ENCODE measurements at places on chromosomes 12 and 14.
A peak's percentile ranks its signal among the peaks of the same experiment; 100 is the strongest.

- no peak for DNase-seq
Observed at GRCh38 chr12:92987846-92988621, 58.9 kb upstream of the EEA1 start.

DNA sequence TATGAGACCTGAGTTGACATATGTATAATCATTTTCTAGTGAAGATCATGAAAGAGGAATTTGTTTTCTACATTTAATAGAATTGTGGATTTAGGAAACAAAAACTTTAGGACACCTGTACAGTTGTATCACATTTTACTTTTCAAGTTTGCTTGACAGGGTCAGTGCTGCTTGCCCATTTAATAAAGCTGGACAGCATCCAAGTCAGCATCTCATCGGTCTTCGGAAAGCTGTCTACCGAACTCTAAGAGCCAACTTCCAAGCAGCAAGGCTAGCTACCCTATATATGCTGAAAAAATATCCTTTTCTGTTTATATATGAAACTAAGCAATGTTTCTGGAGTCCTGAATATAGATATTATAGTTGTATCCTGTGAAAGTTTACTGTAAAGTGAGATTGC is 52.3 kb downstream of the VEZT start:
- DNase-seq, result no peak

DNA sequence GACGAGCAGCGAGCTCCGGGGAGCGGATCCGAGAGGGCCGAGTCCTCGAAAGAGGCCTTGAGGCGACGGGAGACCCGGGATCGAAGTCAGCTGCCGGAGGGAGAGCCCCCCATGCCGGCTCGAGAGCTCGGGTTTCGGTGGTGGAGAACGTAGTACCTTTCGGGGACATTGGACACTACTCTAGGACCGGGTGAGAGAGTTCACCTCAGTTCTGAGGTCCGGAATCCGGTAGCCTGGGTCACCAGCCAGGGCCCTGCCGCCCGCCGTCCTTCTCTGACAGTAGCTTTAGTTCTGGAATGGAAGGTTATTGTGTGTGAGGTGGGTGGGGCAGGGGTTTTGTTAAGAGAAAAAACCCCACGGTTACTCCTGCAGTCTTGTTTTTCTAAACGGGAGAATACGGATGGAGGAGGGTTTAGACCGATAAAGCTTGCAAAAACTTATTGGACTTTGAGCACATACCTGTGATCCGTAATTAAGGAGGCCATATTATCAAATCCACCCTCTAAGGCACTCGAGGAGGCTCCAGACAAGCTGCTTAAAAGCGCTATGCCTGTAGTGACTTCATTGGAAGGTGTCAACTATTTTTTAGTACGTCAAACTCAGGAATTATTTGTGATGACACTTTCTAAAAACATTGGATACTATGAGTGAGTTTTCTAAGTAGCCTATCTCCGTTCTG is 765 bp downstream of the SCYL2 start:
- DNase-seq, result peak; percentile 3

GRCh38 chr12:51579321-51579850 is 11.6 kb upstream of the SCN8A start:
- no peak for DNase-seq

GRCh38 chr14:88233915-88234314 is 89.2 kb downstream of the KCNK10 start:
- no peak for DNase-seq

GRCh38 chr12:32502693-32503502 is 103.5 kb downstream of the FGD4 start:
- no peak for DNase-seq

GRCh38 chr12:93215290-93215678 is 162.4 kb upstream of the NUDT4 start:
- DNase-seq, result no peak

DNA sequence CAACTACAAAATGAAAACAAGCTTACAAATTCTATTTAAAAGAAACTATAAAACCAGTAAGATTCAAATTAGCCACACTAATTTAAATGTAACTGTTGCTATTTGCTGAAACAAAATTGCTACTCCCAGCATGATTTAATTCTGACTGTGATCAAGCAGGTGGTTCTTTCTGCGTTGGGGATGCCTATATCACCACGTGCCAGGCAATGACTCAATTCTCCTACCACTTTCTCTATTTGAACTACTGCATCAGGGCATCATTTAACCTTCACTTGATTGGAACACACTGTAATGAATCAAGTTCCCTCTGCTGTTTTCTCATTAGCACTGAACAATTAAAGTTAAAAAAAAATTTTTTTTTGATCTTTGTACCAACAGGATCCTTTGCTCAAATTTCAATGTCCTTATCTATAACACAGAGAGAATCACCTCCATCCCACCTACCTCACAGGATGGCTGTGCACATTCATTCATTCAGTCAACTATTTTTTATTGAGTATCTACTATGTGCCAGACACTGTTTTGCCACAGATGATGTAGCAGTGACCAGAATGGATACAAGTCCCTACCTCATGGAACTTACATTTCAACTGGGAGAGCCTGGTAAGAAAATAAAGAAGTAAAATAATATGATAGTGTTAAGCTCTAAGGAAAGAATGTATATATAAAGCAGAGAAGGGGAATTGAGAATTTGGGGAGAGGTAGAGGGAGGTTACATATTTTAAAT is 8.0 kb upstream of the ACTN1 start:
- no peak for DNase-seq

GRCh38 chr12:98973395-98973794 is 328.3 kb downstream of the APAF1 start:
- no peak for DNase-seq

GRCh38 chr14:91893007-91893406 is 25.7 kb upstream of the TC2N start:
- DNase-seq, result no peak

DNA sequence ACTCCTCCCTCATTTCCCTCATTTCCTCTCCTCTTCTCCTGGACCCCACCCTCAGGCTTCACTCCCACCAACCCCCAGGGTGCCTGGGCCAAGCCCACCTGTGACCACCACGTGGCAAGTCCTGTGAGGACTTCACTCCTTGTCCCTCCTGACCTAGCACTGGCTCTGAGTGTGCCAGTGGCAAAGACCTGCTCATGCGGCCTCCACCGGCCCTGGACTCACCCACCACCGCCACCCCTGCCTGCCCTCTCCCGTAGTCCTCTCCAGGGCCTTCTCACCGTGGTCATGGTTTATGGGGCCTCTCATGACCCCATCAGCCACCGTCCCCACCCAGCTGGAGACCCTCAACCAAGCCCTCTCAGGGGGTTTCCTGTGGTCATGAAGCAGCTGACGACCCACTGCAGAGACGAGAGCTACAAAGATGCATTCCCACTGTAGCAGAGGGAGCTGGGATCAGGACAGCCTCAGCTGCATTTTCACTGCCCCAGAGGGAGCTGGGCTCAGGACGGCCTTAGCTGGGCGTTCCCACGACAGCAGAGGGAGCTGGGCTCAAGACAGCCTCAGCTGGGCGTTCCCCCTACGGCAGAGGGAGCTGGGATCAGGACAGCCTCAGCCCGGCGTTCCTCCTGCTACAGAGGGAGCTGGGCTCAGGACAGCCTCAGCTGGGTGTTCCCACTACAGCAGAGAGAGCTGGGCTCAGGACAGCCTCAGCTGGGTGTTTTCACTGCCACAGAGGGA is 3.2 kb upstream of the C14orf180 start:
- DNase-seq, result no peak

- no peak for DNase-seq
Observed at GRCh38 chr12:92111256-92111655, 34.4 kb downstream of the BTG1 start.

DNA sequence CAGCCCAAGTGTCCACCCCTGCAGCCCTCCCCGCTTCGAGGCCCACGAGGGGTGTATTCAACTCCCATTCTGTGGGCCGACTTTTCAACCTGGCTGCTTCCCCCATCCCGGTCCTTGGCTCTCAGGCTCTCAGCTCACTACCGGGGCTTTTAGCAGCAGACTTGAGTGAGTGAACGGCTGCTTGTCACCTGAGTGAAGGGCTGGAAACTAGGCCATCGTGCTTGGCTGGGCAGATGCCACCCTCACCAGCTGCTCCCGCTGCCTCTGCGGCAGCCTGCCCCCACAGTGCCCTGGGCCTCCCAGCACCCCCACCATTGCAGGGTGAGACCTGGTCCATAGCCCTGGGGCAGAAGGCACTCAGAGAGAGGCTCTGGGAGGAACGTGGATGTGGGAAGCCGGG is 59.9 kb downstream of the SLC6A12 start:
- no peak for DNase-seq

- DNase-seq, result no peak
Observed at GRCh38 chr14:102227184-102227964, 77.6 kb downstream of the MOK start.

Measured in activated T-helper 9 cell treated with anti-CD3 and anti-CD28 coated beads, Interleukin-2, amount 50 U/mL, for 16 hours (primary cell).